ENCODE measurements at places on chromosomes 1 and 21.

GRCh38 chr21:46229923-46230260 lies 1.3 kb upstream of the LSS start:
- DNase-seq = no peak

- DNase-seq = no peak
These were observed 339 bp downstream of the LHX4 start for GRCh38 chr1:180230416-180230790.

DNA sequence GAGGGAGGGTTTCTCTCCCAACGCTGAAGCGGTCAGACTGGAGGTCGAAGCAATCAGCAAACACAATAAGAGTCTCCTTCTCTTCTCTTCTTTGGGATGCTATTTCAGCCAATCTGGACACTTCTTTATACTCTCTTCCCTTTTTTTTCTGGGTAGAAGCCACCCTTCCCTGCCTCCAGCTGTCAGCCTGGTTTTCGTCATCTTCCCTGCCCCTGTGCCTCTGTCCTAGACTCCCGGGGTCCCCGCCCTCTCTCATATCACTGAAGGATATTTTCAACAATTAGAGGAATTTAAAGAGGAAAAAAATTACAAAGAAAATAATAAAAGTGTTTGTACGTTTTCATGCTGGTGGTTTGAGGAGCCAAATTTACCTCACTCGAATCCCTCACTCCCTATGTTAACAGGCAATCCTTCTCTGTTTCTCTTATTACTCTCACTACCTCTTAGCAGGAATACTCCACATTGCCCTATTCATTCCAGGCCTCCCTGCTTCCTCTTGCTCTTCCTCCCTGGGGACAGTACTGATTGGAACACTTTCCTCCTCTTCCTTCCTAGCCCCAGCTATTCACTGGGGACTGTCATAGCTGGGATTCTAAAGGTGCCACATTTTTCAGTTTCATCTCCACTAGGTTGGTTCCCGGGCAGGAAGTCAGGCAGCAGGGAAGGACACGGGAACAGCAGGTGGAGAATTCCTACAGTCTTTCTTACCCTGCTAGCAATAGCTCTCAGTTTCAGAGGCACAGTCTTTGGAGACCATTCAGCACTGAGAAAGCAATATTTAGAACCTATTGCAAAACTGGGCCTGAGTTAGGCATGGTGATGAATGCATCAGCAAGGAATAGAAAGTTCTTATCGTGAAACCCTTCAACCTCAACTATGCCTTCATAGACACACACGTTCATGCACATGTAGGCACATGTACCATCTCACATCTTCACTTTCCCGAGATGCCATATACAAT lies 288.0 kb downstream of the PBX1 start:
- DNase-seq = no peak

DNA sequence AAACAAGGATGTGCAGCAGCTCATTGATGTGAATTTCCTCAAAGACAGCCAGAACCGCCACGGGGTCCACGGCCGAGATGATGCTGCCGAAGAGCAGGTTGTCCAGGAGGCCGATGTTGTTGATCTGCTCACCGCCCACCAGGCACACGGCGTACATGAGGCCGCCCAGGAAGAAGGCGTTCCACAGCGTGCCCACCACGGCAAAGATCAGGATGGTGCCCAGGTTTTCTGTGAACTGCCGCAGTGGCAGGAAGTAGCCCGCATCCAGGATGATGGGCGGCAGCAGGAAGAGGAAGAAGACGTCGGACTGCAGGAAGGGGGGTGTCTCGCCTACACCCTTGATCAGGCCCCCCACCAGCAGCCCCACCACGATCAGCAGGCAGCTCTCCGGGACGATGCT lies 41.1 kb downstream of the SLC9A1 start:
- DNase-seq = no peak

DNA sequence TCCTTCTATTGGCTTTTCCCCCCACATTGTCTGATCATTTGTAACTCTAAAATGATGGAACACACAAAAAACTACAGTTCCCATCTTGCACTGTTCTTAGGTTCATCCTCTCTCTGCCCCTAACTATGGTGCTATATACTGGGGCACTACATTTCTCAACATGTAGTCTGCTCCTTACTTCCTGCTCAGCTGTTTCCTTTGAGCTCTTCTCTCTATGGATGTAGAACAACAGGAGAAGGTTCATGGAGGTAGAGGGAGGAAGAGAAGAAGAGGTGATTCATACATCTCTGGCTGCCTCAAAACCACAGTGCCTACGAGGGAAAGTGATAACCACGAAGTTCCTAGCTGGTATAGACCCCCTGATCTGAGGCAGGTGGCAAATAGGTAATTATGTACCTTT lies 7.0 kb upstream of the C1orf146 start:
- DNase-seq = peak; percentile 7

DNA sequence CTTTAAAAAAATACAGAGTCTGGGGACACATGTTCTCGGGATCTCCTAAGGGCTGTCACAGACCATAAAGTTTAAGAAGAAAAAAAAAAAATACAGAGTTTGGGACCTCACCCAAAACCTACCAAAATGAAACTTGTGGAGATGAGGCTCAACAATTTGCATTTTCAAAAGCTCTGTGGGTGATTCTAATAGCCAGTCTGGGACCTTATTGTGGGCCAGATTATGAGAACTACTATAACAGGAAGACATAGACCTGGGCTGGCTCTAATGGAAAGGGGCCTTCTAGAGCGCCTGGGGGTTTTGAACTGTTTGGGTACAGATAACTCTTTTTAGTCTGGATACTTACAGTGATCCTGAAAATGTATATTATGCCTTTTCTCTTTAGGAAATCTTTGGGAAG lies 69.1 kb downstream of the LAMC1 start:
- no peak for DNase-seq

GRCh38 chr1:27071049-27071416 lies 58.4 kb upstream of the TENT5B start:
- peak; percentile 24 for DNase-seq

DNA sequence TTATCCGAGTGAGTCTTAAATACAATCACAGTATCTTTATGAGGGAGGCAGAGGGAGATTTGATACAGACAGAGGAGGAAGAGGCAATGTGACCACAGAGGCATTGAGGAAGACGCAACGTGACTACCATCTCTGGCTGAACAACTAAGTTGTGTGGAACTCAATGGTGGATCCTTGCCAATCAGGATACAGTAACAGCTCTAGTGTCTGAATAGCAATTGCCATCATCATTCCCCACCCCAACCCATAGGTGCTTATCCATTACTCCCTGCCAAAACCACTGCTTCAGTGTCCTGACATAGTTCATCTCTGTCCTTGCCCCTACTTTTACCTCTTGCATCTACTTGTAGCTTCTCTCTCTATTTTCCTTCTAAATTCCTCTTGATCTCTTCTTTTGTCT lies 20.5 kb upstream of the RHBDL2 start:
- peak; percentile 85 for DNase-seq

- peak; percentile 21 for DNase-seq
These were observed 27.7 kb downstream of the PADI3 start for GRCh38 chr1:17276568-17276967.

DNA sequence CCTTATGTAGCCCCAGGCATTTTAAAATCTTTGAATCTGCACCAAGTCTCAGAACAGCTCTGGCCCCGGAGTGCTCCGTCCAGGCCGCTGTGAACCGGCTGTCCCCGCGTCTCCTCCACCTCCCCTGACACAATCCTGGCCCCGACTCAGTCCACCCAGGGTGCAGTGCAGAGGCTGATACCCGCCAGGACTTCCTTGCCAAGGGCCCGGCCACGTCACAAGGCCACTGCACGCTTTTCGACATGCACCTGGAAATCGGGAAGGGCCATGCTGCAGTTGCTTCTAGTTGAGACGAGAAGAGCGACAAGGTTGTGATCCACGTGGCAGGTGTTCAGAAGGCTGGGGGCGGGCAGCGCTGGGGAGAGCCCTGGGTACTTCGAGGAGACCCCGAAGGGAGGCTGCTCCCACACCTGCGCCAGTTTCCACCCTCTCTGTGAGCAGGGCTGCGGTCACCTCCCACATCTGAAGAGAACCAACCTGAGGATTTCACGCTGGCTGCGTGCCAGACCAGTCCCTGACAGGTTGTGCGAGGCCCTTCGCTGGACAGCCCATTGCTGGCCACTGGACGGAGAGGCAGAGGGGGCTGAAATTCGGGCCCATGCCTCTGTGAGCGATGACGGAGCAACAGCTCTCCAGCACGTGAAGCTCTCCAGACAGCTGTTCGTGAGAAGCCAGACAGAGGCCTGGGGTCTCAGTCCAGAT lies 6.7 kb downstream of the VWA1 start:
- DNase-seq = no peak

GRCh38 chr1:103106426-103107341 lies 1.6 kb downstream of the COL11A1 start:
- DNase-seq = peak; percentile 34

DNA sequence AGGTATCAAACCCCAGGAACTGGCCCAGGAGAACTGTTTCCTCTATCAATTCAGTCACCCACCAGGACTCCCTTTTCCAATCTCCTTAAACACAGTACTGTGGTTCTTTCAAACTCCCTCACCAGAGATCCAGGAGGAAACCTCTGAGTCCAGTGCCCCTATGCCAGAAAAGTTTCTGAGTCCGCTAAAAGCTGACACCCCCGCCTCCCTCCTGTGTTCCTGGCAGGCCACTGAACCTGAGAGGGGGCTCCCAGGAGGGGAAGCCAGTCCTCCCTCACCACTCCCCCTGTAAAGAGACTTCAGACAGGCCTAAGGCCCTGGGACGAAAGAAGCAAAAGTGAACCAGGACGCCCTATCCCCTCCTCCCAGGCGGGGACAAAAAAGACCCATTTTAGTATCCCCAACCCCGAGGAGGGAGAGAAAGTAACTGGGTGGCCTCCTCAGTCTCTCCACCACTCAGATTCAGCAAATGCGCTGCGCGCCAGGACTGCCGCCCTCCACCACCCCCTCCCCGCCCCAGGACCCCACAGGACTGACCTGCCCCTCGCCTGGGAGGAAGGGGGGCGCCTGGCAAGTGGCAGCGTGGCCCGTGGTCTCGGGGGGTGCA lies 624 bp downstream of the SLC41A1 start:
- peak; percentile 9 for DNase-seq

DNA sequence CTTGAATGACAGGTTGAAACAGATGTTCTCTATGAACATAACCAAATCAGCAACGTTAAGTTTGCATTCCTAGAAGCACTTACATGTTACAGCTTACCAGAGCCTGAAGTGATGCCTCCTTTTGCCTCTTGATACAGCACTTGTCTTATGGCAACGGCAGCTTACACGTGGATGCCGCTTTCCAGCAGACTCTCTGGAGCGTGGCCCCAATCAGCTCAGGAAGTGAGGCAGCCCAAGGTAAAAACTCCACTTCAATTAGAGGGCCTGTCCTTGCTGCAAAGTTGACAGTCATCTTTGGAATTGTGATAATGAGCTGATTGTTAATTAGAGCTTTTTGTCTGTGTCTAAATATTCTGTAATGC lies 345.1 kb downstream of the RYR2 start:
- no peak for DNase-seq

DNA sequence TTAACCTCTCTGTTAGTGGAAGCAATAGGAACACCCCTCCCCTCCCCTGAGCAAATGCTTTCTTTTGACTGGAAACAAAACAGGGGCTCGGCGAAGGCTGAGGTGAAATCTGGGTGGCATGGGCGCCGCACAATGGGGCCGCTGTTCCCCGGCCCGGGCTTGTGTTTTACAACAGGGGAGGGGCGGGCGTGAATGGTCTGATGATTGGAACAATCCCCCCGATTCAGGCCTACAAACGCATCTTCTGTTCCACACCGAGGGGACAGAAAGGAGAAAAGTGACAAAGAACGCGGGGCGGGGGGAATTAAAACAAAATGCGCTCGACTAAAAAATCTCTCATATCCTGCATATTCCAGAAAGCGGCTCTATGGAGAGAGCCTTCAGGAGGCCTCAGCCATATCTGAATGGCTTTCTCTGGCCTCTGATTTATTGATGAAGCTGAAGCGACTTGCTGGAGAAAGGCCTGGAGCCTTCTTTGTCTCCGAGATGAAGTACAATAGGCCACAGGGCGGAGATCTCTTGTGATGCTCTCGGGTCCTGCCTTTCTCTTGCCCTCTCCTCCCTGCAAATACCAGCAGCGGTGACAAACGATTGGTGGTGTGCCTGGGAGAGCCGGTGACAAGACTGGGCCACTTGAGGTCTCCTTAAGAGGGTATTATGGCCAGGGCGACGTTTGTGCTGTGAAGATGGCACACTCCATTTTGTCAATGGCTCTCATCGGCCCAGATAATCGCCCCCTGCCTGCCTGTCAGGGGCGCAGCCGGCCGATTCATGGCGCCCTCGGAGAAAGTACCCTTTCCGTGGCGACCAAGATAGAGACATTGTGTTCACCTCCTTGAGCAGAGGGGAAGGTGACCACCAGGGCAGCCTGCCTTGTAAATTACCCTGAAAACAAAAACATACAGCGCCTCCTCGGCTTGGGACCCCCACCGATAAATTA lies 47.1 kb upstream of the OLIG2 start:
- no peak for DNase-seq

DNA sequence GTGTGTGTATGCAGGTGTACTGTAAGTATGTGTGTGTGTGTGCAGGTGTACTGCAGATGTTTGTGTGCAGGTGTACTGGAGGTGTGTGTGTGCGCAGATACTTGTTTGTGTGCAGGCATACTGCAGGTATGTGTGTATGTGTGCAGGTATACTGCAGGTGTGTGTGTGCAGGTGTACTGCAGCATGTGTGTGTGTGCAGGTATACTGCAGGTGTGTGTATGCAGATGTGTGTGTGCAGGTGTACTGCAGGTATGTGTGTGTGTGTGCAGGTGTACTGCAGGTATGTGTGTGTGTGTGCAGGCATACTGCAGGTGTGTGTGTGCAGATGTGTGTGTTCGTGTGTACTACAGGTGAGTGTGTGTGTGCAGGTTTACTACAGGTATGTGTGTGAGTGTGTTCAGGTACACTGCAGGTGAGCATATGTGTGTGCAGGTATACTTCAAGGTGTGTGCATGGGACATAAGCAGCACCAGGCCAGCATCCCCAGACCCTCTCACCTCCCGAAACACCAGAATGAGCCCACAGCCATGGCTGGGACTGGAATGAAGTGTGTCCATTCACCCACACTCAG lies 97.5 kb downstream of the DMRTB1 start:
- DNase-seq = no peak

- peak; percentile 43 for DNase-seq
These were observed 63.0 kb downstream of the NR5A2 start for GRCh38 chr1:200090252-200091159.

DNA sequence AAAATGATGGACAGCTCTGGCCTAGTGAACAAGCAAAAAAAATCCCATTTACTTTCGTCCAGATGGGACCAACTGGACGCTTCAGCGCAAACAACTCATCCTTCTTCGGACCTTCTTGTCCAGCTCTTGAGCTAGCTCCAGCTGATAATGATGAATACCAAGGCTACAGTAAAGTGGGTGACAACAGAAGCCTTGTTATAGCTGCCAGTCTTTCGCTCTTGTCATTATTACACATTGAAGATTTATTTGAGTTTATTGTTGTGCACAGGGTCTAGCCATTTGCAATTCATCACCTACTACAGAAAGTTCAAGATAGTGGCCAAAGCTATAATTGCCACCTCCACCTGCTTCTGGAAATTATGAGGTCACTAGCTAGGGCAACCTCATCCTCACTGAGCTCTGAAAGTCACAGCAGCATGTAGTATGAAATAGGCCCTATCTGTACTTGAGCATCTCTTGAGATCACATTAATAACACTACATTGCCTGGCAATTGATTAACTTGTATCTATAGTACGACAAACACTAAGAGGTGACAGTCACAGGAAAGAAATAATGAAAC lies 76.9 kb downstream of the GPATCH2 start:
- DNase-seq = no peak

GRCh38 chr1:24990779-24991641 lies 60.9 kb upstream of the RUNX3 start:
- no peak for DNase-seq

- DNase-seq = no peak
These were observed 30.8 kb downstream of the SPAG17 start for GRCh38 chr1:118154220-118154619.

Data from HCEC 1CT (cell line).